Activated naive CD4-positive, alpha-beta T cell treated with anti-CD3 and anti-CD28 coated beads for 36 hours (primary cell): ENCODE measurements at places on chromosomes 12 and 14. TPM values are rescaled to one million over a fixed set of nuclear protein-coding genes. Genes with fewer than 3 reads are reported as not detected.

Gene ACOT4
- total RNA-seq = 1.7 TPM

Gene KIAA0586
- 41.8 TPM for total RNA-seq

Gene SPIC
- total RNA-seq = not detected

Gene ZDHHC22
- not detected for total RNA-seq

Gene IGF1
- not detected for total RNA-seq

Gene CEBPE
- 0.43 TPM for total RNA-seq

Gene PLEKHH1
- total RNA-seq = 2.5 TPM

Gene GRIP1
- 2.2 TPM for total RNA-seq

- H3K4me1 ChIP-seq = peaks cover 17% of the 10 kb centered on the region
- H3K27me3 ChIP-seq = no peaks in the 10 kb centered on the region
- H3K4me3 ChIP-seq = no peak overlapping the region
- H3K36me3 ChIP-seq = no peaks in the 10 kb centered on the region
Measured at GRCh38 chr14:104681689-104682074, 7.7 kb upstream of the INF2 start.

DNA sequence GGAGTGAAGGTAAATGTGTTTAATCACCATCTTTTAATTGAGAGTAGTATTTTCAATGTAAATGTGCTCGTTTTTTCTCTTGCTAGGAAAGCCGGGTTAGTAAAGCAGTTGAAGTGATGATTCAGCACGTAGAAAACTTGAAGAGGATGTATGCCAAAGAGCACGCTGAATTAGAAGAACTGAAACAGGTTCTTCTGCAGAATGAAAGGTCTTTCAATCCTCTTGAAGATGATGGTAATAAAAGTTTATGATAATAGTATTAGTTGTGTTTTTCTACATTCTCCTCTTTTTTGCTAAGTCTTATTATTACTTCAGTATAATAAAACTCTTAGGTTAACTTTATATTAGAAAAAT lies 93.9 kb downstream of the DNAI7 start:
- H3K27ac ChIP-seq = no peak overlapping the region
- DNase-seq = no peak
- no peaks in the 10 kb centered on the region for H3K27me3 ChIP-seq
- peaks cover 4% of the 10 kb centered on the region for H3K4me1 ChIP-seq
- no peak overlapping the region for H3K4me3 ChIP-seq

DNA sequence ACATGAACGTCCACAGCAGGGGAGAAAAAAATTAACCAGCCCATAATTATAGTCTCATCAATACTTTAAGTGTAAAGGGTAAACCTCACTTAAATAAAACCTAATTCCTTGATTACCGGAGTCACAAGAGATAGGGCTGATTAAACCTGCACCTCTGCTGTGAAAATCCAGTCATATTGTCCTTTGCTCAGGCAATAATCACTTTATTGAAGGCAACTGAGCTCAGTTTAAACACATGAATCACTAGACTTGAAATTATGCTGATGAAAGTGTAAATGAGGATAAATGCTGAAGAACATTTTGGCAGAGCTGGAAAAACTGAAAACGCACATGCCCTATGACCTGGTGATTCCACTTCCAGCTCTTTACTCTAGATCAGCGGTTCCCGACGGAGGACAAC lies 6.7 kb upstream of the HRK start:
- no peak for DNase-seq
- no peaks in the 10 kb centered on the region for H3K4me1 ChIP-seq
- H3K36me3 ChIP-seq = no peaks in the 10 kb centered on the region
- H3K4me3 ChIP-seq = no peak overlapping the region
- peaks cover 13% of the 10 kb centered on the region for H3K27me3 ChIP-seq

DNA sequence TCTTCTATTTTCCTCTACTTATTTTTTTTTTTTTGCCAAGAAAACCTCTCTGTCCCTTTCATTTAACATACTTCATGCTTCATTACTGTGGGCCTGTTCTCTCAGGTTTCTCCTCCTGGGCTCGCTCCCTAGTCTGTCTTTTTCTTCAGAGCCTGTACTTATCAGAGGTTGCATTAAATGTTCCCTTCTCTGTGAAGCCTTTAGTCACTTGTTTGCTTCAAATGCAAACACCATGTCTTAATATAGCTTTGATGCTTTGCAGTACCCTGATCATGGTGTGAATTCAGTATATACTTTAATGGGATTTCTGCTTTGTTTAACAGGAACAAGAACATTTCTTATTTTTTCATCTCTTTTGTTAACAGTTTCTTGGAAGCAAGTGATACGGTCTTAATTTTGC lies 72.7 kb upstream of the DNM1L start:
- H3K27ac ChIP-seq = no peak overlapping the region
- H3K4me1 ChIP-seq = peaks cover 8% of the 10 kb centered on the region
- H3K36me3 ChIP-seq = no peaks in the 10 kb centered on the region
- H3K27me3 ChIP-seq = no peaks in the 10 kb centered on the region
- no peak overlapping the region for H3K4me3 ChIP-seq

- H3K4me1 ChIP-seq = no peaks in the 10 kb centered on the region
- peaks cover 10% of the 10 kb centered on the region for H3K27me3 ChIP-seq
- no peak overlapping the region for H3K27ac ChIP-seq
- H3K36me3 ChIP-seq = no peaks in the 10 kb centered on the region
Measured at GRCh38 chr12:127191129-127191528, 1075.8 kb upstream of the TMEM132C start.

DNA sequence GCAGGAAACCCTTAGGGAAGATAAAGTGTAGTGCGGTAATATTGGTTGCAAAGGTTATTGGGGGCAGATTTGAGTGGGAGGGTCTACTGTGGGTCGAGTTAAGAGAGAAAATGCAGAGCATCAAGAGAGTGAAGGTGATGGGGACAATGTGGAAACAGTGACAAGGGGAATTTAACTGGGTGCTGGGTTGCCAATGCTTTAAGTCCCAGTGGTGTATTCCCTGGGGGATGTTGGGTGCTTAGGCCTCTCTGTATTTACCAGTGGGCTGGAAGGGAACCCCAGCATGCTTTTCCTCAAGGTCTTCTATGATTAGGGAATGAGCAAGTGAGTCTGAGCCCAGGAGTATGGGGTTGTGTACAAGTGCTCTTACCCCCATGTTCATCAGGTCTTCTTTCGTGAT lies 10.6 kb downstream of the BCAT1 start:
- peaks cover 27% of the 10 kb centered on the region for H3K27me3 ChIP-seq
- no peak overlapping the region for H3K4me3 ChIP-seq
- H3K4me1 ChIP-seq = no peaks in the 10 kb centered on the region
- DNase-seq = no peak
- no peaks in the 10 kb centered on the region for H3K36me3 ChIP-seq

GRCh38 chr14:37252434-37252833 lies 54.7 kb downstream of the MIPOL1 start:
- no peaks in the 10 kb centered on the region for H3K4me1 ChIP-seq
- no peaks in the 10 kb centered on the region for H3K27me3 ChIP-seq
- DNase-seq = no peak
- H3K36me3 ChIP-seq = no peaks in the 10 kb centered on the region
- H3K4me3 ChIP-seq = no peak overlapping the region

DNA sequence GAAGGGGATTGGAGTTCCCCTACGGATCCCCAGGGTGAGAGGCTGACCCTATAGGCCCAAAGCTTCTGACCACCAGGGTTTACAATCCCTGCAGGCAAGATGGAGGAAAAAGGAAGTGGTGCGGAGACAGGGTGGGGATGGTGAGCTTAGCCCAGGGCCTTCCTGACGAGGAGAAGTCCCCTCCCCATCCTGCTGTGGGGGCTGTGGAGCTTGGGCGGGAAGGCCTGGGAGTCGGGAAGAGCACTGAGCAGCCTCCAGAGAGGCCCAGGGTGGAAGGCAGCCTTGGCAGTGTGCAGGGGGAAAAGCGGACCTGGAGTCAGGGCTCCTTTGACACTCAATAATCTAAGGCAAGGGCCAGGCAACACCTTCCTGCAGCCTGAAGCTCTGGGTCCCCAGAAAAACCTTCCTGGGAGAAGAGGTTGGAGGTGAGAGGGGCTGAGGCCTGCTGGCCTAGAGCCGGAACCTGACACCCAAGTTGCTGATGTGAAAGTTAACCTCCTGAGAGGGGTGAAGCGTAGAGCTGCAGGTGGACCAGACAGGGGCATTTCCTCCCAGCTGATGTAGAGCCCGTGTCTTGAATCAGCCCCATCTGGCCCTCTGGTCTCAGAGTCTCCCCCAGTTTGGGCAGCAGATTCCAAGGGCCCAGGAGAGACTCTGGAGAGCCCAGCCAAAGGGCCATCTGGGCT lies 6.0 kb downstream of the HDAC7 start:
- H3K36me3 ChIP-seq = peaks cover 76% of the 10 kb centered on the region
- peak overlapping the region; percentile 88 for H3K4me3 ChIP-seq
- H3K27me3 ChIP-seq = no peaks in the 10 kb centered on the region
- peak overlapping the region; percentile 98 for H3K27ac ChIP-seq
- peak; percentile 57 for DNase-seq
- peaks cover 68% of the 10 kb centered on the region for H3K4me1 ChIP-seq

GRCh38 chr14:72942934-72943333 lies 16.7 kb downstream of the DCAF4 start:
- no peak for DNase-seq
- H3K36me3 ChIP-seq = peaks cover 33% of the 10 kb centered on the region
- no peak overlapping the region for H3K27ac ChIP-seq
- no peak overlapping the region for H3K4me3 ChIP-seq
- no peaks in the 10 kb centered on the region for H3K27me3 ChIP-seq

GRCh38 chr12:78331181-78331580 lies 500.5 kb downstream of the NAV3 start:
- H3K4me3 ChIP-seq = no peak overlapping the region
- H3K36me3 ChIP-seq = no peaks in the 10 kb centered on the region
- no peaks in the 10 kb centered on the region for H3K4me1 ChIP-seq
- DNase-seq = no peak
- no peak overlapping the region for H3K27ac ChIP-seq
- H3K27me3 ChIP-seq = no peaks in the 10 kb centered on the region

DNA sequence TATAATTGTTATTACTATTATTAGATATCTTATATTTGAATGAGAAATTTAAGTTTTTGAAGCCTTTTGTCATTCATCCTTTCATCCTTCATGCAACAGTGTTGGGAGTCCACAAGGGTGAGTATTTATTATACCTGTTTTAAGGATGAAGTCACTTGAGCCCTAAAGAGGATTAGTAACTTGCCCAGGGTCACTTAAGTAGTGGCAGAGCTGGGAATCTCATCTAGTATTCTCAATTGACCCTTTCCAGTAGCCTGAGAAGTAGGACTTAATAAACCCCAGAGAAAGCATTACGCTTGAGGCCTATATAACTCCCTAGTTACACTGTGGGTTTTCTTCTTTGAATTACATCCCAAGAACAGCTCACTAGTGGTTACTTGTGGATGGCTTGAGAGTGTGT lies 119.8 kb downstream of the SRGAP1 start:
- peaks cover 3% of the 10 kb centered on the region for H3K27me3 ChIP-seq
- H3K4me3 ChIP-seq = no peak overlapping the region
- H3K4me1 ChIP-seq = no peaks in the 10 kb centered on the region
- no peak overlapping the region for H3K27ac ChIP-seq
- no peaks in the 10 kb centered on the region for H3K36me3 ChIP-seq
- no peak for DNase-seq

DNA sequence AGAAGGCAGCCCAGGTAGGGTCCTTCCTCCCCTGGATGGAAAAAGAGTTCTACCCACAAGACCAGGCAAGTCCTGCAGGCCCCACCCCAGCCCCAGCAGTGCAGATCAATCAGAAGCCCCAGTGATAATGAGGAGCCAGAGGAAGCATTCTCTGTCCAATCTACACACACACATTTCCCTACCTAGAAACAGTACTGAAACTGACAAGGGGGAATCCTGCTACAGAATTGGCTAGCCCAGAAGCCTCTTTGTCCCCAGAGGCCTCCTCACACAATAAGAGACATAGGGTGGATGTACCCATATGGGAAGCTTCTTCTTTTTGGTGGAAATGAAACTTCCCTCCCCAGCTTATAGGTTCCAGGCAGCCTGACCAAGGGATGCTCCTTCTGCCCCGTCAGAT lies 9.9 kb downstream of the FSCB start:
- H3K4me1 ChIP-seq = no peaks in the 10 kb centered on the region
- no peaks in the 10 kb centered on the region for H3K27me3 ChIP-seq
- H3K36me3 ChIP-seq = no peaks in the 10 kb centered on the region
- no peak overlapping the region for H3K4me3 ChIP-seq

DNA sequence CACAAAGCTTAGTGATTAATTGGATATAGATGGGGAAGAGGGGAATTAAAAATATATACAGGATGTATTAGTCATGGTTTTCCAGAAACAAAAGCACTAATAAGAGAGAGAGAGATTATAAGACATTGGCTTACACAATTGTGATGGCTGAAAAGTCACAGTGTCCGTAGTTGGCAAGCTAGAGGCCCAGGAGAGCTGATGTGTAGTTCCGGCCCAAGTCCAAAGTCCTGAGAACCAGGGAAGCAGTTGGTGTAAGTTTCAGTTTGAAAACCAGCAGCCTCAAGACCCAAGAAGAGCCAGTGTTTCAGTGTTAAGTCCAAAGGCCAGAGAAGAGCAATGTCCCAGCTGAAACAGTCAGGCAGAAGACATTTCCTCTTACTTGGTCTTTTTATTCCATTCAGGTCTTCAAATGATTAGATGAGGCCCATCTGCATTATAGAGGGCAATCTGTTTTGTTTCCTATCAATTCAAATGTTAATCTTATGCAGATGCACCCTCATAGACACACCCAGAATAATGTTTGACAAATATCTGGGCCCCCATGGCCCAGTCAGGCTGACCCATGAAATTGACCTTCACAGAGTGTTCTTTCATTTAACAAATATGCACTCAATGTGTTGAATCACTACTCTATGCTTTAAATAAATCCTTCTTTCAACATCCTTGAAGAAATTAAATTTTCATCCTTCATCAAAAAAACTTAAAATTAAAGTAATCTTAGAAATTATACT lies 67.2 kb upstream of the DIO2 start:
- no peaks in the 10 kb centered on the region for H3K36me3 ChIP-seq
- no peak overlapping the region for H3K27ac ChIP-seq
- no peaks in the 10 kb centered on the region for H3K27me3 ChIP-seq
- H3K4me1 ChIP-seq = no peaks in the 10 kb centered on the region

DNA sequence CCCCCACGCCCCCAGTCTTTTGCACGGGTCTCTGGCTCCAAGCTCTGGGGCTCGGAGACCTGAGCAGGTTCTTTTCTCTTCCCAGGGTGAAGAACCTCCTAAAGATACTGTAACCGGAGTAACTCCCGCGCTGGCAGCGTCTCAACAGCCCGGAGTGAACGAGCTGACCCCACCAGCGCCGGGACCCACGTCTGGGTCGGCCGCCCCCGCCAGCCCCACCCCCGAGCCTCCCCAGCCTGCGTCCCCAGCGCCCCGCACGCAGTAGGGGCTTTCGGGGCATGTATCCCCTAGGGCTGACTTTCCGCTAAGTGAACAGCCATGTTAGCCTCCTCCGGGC lies 858 bp downstream of the SLC35F4 start:
- H3K27me3 ChIP-seq = peaks cover 26% of the 10 kb centered on the region
- H3K4me3 ChIP-seq = no peak overlapping the region
- H3K27ac ChIP-seq = no peak overlapping the region
- DNase-seq = no peak
- H3K36me3 ChIP-seq = no peaks in the 10 kb centered on the region
